Stomach (tissue), 19 donors: ENCODE measurements at places on chromosomes 2 and 18. TPM values are rescaled to one million over a fixed set of nuclear protein-coding genes. Genes with fewer than 3 reads are reported as not detected.
A peak's percentile ranks its signal among the peaks of the same experiment; 100 is the strongest.

GRCh38 chr2:219060821-219061791, at the start of gene IHH:
IHH (minus strand) TSS chr2:219060921; CDS start chr2:219060467, 454 bp downstream.
- peak; percentile 91 for DNase-seq

Gene DSC2
- 7.9 TPM for polyA plus RNA-seq

Gene PMS1
- polyA plus RNA-seq, result 7.6 TPM

Gene DRC1
- polyA plus RNA-seq, result not detected

Gene ALK
- polyA plus RNA-seq, result not detected

Gene RAB17
- 38.8 TPM for polyA plus RNA-seq

DNA sequence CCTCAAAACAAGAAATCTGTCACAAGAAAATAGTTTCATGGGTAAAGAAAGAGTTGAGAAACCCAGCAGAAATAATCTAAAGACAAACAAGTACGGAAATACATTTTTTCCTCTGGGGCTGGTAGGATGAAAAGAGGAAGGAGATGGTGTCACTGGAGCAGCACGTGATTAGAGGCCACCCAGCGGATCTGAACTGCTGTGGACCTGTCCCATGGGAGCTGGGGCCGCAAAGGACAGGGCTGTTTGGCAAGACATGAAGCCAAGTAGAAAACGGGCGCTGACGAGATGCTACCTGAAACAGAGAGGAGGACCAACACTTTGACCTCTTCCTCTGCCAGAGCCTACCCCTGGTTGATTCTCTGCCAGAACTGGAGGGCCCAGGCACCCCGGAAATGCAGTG, 295.4 kb upstream of the ATP5MC3 start:
- DNase-seq, result no peak

DNA sequence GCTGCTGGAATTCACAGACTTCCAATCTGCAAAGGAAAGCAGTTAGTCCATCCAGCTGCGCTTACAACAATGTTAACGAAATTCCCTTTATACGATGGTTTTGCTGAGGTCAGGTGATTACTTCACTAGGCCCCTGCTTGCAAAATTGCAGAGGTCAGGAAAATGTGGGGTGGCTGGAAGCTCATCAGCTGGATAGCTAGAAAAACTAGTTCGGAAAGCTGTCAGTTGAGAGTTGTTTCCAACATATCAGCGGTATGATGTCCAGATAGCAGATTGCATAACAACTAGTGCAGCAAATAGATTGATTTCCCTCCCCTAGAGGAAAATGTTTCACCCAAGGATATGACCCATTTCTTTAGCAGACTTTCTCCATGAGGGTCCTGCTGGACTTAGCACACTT, 2021.1 kb upstream of the CELF4 start:
- DNase-seq, result no peak

GRCh38 chr2:237254369-237254861, 159.5 kb downstream of the COL6A3 start:
- DNase-seq, result no peak

DNA sequence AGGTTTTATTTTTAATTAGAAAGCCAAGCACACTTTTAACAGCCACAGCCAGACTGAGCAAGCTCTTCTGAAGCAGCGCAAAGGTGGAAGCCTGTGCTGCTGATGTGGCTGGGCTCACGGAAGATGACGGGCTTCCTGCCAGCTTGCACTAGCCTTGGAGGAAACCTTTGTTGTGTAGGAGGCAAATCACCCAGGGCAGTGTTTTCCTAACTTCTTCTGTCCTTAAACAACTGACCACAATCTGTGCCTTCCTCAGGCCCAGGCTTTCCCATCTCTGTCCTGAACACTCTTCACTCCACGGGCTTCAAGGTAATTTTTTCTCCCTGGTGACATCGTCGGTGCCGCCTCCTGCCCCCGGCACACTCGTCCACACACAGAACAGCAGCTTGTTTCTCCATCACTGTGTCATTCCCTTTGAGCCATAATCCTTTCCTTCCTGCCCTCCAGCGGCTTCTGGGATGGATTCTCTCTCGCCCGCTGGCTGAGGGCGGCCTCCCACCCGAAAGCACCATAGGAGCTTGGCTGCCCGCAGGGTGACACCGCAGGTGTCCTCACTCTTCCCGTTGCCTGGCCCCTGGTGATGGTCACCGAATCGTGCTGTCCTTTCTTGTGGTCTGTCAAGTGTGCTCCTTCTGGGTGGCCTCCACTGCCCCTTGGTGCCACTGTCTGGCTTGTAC, 31.1 kb upstream of the INHBB start:
- peak; percentile 64 for DNase-seq

DNA sequence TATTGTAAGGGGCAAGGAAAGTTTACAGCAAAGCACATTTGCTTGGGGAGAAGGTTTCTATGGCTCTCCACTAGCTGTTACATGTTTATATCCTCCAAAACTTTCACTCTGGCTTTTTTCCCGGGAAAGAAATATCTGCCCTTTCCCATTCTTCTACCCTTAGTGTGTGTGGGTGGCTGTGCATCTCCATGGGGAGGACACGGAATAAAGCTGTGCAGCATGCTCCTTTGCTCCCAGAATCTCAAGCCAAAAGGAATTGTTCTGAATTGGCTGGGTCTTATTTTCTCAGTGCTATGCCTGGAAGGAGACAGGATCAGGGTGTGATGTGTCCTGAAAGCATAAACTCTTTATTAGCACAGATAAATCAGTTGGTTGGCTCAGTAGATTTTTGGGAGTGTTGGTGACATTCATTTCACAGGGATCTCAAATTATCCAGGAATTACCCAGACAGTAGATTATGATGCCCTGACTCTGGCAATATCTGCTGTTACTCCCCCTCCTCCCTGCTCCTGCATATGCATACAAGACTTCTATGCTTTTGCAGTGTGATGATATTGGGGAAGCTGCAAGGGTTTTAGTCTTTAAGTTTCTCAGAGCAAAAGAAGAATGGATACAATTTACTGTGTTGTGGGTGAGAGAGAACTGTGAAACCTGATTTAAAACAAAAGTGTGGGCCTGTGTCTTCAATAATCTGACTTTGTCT, 63.1 kb downstream of the PARD3B start:
- DNase-seq, result peak; percentile 83

- peak; percentile 45 for DNase-seq
Measured at GRCh38 chr2:241613017-241613780, 23.8 kb downstream of the THAP4 start.

DNA sequence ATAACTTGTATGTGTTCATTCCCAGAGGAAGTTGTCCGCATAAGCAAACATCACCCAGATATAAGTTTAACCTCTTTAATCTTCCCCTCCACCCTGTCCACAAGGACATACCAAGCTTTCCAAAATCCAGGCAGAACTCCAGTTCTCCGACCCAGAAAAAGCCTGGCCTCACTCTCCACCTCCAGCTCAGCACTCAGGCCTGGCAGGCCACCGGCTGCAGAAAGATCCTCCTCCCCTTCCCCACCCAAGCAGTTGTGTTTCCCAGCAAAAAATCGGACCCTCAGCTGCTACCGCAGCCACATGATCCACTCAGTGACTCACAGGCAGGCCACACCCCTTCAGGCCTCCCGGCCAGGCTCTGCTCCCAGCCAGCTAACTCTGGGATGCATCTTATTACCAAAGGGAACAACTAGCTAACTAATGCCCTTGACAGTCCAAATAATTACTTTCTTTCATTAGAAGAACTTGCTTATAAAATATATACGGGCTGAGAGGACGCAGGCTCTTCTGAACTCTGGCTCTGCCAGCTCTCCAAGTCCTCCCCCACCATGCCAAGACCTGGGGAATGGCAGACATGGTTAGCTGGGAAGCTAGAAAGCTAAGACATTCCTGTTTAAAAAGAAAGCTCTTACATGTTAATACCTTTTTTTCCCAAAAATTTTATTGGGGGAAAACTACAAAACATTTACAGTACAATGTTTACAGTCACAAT, 4.5 kb downstream of the ZFP36L2 start:
- DNase-seq, result peak; percentile 83

Gene GBX2
- polyA plus RNA-seq, result not detected

DNA sequence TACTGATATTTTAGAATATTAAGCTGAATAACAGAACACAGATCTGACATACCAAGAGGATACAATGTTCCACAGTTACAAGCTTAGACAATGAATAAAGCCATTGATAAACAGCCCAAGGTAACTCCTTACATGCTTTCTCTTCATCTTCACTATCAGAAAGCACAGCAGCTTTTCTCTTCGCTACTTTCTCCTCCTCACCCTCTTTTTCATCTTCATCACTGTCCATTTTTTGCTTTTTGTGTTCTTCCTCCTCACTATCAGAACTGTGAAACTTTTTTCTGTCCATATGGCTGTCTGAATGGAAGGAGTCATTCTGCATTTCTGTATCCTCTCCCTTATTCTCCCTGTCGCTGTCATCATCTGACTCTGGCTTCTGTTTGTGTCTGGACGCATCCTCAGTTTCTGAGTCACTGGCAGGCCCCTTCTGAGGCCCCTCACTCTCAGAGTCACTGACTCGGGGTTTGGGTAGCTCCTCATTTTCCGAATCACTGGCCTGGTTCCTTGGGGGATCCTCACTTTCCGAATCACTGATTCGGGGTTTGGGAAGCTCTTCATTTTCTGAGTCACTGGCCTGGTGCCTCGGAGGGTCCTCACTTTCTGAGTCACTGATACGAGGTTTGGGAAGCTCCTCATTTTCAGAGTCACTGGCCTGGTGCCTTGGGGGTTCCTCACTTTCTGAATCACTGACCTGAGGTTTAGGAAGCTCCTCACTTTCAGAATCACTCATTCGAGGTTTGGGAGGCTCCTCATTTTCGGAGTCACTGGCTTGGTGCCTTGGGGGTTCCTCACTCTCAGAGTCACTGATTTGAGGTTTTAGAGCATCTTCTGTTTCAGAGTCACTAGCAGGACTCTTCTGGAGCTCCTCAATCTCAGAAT, 21.5 kb downstream of the IWS1 start:
- no peak for DNase-seq

Gene ASAP2
- polyA plus RNA-seq, result 25.1 TPM

GRCh38 chr2:3895021-3895420, 191.6 kb downstream of the DCDC2C start:
- no peak for DNase-seq

DNA sequence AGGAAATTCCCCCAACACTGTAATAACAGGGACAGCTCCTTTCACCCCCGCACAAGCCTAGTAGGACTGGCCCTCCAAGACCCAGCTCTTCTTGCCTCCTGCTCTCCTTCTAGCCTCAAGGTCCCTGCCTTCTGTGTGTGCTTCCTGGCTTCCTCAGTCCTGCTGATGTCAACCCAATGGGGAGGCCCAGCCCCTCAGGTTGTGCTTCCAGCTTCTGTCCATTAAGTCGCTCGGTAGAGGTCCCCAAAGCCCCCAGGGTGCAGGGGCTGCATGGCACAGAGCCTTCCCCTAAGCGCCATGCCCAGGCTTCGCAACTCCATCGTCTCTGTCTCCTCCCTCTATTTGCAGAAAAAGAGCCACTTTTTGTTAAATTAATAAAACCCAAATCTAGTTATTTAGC, 39.0 kb downstream of the BOK start:
- DNase-seq, result no peak

GRCh38 chr2:177246000-177246399, 18.5 kb downstream of the NFE2L2 start:
- DNase-seq, result no peak

DNA sequence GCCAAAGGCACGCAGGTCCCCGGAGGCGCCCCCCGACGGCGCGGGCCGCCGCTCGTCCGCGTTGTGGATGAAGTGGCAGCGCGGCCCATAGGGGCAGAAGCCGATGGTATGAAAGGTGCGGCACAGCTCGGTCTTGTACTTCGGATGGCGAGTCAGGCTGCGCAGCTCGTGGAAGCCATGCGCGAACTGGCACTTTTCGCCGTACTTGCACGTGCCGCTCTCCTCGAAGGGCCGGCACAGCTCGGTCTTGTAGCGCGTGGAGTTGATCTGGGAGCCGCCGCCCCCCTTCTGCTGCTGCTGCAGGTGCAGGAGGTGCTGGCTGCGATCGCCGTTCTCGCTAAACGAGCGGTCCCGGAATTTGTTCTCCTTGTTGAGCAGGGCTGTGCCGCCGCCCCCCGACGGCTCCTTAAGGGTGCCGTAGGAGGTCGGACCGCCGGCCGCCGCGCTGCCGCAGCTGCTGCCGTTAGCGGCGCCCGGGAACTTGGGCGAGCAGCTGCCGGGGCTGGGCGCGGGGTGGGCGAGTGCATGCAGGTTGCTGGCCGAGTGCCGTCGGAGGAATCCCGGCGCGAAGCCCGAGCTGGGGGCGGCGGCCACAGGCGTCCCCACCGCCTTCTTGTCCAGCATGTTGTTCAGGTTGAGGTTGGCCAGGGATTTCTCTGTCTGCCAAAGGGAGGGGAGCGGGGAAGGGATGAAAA, 1.2 kb downstream of the ZFP36L2 start:
- peak; percentile 84 for DNase-seq

- DNase-seq, result no peak
Measured at GRCh38 chr2:136324966-136325365, 207.0 kb upstream of the CXCR4 start.

DNA sequence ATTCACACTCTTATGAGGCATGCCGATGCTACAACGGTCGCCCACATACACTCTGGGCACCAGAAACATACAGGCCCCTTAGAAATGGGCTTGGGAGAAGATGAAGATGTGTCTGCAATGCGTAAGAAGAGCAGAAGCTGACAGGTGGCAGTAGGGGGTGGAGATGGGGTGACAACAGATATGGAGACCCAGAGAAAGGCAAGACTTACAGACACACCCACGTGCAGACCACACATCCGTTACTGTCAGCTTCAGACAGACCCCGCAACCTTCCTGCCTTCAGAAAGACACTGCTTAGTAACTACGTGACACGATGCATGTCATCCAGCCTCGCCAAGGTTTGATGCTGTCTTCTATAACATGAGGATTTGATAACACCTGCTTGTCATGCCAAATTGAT, 89.5 kb downstream of the ZFP36L2 start:
- peak; percentile 79 for DNase-seq

DNA sequence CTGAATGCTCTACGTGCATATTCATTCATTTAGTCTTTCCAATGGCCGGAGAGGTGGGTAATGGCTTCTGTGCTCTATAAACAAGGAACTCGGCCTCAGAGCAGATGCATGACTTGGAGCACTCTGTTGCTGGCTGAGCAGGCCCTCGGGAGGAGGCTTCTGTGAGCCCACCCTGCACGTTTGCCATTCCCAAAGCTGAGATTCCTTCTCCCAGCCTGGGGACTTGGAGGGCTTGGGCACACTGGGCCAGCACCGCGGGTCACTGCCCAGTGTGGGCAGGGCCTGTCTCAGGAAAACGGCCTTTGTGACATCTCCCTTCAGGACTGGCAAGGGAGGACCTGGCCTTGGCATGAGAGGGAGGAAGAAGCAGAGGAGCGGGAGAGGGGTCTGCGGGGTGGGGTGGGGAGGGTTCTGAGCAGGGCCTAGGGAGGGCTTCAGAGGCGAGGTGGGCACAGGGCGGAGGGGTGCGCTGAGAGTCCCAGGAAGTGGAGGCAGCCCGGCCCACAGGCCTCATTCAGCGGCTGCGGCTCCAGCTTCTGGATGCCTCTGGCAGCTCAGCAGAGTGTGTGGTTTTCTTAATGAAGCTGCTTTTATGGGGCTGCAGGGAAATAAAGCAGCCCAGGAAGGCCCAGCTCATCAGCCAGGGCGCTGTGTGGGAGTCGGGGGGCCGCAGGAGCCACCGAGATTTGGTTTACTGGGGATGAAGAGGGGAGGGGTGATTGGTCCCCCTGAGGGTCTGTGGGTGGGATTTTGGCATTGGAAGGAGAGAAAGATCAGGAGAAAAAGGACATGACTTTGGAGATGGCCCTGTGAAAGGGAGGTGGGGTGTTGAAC, 51.7 kb upstream of the OTOF start:
- DNase-seq, result no peak

GRCh38 chr2:50582164-50582563, 449.8 kb downstream of the NRXN1 start:
- DNase-seq, result peak; percentile 18
